ENCODE measurements at places on chromosomes 6 and 20.

DNA sequence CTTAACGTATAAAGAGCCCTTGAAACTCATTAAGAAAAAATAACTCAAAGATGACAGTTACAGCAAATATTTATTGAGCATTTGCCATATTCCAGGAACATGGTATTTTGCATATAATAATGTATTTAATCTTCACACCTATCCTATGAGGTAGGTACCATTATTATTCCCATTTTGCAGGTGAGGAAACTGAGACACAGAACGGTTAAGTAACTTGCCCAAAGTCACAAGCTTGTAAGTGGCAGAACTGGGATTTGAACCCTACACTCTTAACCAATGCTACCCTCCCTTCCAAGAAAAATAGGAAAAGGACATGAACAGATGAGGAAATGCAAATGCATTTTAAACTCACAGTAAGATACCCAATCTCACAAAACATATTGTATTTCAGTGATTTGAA lies 5.3 kb upstream of the UBE2V1 start:
- DNase-seq: no peak

GRCh38 chr20:48574383-48574782 lies 253.4 kb downstream of the PREX1 start:
- no peak for DNase-seq

DNA sequence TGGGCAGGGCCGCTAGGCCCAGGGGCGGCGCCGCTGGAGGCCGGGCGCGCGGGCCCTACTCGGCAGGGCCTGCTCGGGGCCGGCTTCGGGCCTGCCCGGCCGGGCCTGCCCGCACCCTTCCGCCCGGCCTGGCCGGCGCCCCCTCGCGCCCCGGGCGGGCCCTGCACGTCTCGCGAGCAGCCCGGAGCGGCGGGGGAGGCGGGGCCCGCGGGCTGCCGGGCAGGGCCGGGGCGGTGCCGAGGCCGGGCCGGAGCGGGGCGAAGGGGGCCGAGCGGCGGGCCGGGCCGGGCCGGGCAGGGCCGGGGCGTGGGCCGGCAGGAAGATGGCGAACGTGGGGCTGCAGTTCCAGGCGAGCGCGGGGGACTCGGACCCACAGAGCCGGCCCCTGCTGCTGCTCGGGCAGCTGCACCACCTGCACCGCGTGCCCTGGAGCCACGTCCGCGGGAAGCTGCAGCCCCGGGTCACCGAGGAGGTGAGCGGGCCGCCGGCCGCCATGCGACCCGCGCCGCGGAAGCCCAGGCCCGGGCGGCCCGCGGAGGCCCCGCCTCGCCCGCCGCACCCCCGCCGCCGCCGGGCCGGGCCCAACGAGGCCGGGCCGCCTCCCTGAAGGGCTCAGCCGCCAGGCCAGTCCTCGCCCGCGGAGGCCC lies at the start of gene NPEPL1:
TSS of gene NPEPL1 (plus strand) at position 222 of the 647 bp plus-strand sequence. CDS start at position 323, 101 bp downstream.
- peak; percentile 80 for DNase-seq

DNA sequence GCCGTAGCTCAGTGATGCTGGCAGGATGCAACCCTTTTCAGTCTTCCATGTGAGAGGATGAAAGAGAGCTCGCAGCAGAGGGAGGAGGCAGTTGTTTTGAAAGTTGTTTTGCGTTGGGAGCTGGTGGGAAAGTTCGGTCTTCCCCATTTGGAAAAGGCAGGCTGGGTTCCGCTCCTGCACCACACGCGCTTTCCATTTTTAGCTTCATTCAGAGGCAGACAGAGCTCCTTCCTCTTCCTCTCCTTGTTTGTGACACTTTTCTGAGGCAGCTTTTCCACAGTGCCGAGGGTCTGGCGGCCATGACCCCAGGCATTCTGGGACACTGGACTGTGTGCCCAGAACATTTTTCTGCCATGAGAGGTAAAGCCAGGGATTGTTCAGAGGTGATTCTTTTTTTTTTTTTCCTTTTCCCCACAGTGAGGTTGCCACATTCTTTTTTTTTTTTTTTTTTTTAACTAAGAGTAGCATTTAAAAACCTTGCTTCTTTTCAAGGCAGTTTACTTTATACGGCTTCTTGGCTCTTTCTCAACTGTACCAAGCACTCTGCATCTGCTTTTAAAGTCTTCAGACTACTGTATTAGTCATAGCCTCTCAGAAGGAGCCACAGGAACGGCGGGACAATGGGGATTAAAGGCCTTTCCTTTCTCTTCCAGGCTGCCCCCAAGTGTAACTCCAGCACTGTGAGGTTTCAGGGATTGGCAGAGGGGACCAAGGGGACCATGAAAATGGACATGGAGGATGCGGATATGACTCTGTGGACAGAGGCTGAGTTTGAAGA lies 1.6 kb downstream of the PRDM1 start:
- no peak for DNase-seq

GRCh38 chr6:2179950-2180349 lies 65.5 kb downstream of the GMDS start:
- no peak for DNase-seq
